ENCODE measurements at places on chromosomes 1 and 21.

- DNase-seq: no peak
Measured at GRCh38 chr1:184743062-184743756, 11.4 kb downstream of the EDEM3 start.

- no peak for DNase-seq
Measured at GRCh38 chr1:59703918-59704378, 110.8 kb upstream of the HOOK1 start.

DNA sequence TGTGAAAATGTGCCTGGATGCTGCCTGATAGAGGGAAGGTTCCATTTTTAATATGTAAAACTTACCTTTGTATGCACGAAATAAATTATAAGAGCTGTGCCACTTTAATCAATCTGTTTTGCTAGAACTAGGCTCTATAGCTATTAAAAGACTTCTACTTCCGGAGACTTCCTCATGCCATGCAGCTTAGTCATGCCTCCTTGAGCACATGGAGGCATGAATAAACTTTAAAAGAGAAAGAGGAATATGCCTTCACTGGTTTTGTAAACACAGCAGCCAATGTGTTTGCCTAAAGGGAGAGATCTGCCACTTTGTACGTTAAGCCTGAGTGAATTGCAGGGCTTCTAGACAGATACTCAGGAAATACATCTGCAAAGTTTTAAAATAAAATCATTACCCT is 604.6 kb downstream of the LRRIQ3 start:
- DNase-seq: no peak

GRCh38 chr1:226054519-226055327 is 7.8 kb upstream of the H3-3A start:
- DNase-seq: no peak

GRCh38 chr1:160567858-160568682 is 11.2 kb downstream of the CD84 start:
- DNase-seq: no peak

- DNase-seq: no peak
Measured at GRCh38 chr1:169590932-169591331, 4.7 kb upstream of the F5 start.

GRCh38 chr1:25184001-25184762 is 48.1 kb downstream of the SYF2 start:
- DNase-seq: no peak

GRCh38 chr1:10304295-10304694 is 93.9 kb downstream of the KIF1B start:
- DNase-seq: no peak

Data from anterior cingulate cortex (tissue), 58 donors.